ENCODE measurements at places on chromosomes 3 and 15. TPM values are rescaled to one million over a fixed set of nuclear protein-coding genes. Genes with fewer than 3 reads are reported as not detected.

PROK2 gene
- not detected for total RNA-seq

UQCC5 gene
- 10.3 TPM for total RNA-seq

ITPR1 gene
- 357 TPM for total RNA-seq

LDHAL6B gene
- total RNA-seq = not detected

WDR82 gene
- total RNA-seq = 94.0 TPM

REC114 gene
- total RNA-seq = not detected

PLSCR4 gene
- not detected for total RNA-seq

ADGRG7 gene
- total RNA-seq = not detected

CLDN16 gene
- not detected for total RNA-seq

SMC4 gene
- 53.8 TPM for total RNA-seq

RBPMS2 gene
- 0.32 TPM for total RNA-seq

PTPRG gene
- 1.3 TPM for total RNA-seq

ASB7 gene
- total RNA-seq = 26.5 TPM

VIPR1 gene
- 8.3 TPM for total RNA-seq

LRRC2 gene
- not detected for total RNA-seq

PSMD2 gene
- total RNA-seq = 145 TPM

GHRL gene
- total RNA-seq = 2.8 TPM

RAD54L2 gene
- total RNA-seq = 50.0 TPM

SH2D7 gene
- total RNA-seq = not detected

TMIE gene
- total RNA-seq = not detected

MOBP gene
- total RNA-seq = not detected

TPRA1 gene
- 19.8 TPM for total RNA-seq

RPP25 gene
- 4.4 TPM for total RNA-seq

C3orf22 gene
- not detected for total RNA-seq

GOLGA6D gene
- not detected for total RNA-seq

TMC3 gene
- total RNA-seq = not detected

ATP13A4 gene
- 8.8 TPM for total RNA-seq

SRGAP3 gene
- 3.4 TPM for total RNA-seq

CFAP100 gene
- total RNA-seq = not detected

DPPA2 gene
- total RNA-seq = not detected

ENTPD3 gene
- total RNA-seq = not detected

LIPC gene
- total RNA-seq = not detected

RPS17 gene
- total RNA-seq = 2,214 TPM

ST3GAL6 gene
- not detected for total RNA-seq

BOC gene
- 0.12 TPM for total RNA-seq

SPESP1 gene
- total RNA-seq = 1.1 TPM

GRIP2 gene
- total RNA-seq = not detected

CCR1 gene
- 1.1 TPM for total RNA-seq

RNF123 gene
- total RNA-seq = 69.0 TPM

ZNF385D gene
- not detected for total RNA-seq

ALS2CL gene
- 0.22 TPM for total RNA-seq

Data from B cell (primary cell).